ENCODE measurements at places on chromosomes 1 and 21.

- DNase-seq = peak; percentile 74
Measured at GRCh38 chr21:46295996-46296752, 10.0 kb downstream of the YBEY start.

- peak; percentile 47 for DNase-seq
Measured at GRCh38 chr1:26826261-26827105, at the start of gene ZDHHC18. ZDHHC18 (plus strand) TSS chr1:26826688; CDS start chr1:26826805, 117 bp downstream.

GRCh38 chr1:154579374-154579773 lies 11.8 kb downstream of the CHRNB2 start:
- no peak for DNase-seq

DNA sequence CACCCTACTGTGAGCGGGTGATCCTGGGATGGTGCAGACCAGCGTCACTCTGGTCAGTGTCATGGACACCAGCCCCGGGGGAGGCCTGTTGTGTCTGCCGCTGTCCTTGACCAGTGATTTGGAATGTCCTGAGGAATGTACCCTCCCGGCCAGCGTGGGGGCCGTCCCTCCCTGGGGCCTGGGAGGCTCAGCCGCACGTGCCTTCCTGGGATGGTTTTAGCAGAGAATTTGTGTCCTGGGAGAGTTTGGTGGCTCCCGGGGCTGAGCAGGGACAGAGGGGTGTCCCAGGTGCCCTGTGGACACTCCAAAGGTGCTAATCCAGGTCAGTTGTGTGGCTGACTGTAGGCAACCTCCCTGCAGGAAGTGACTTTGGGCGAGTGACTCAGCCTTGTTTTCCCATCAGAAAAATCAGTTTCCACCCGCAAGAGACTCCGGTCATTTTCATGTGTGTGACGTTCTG lies 6.2 kb downstream of the ARHGEF16 start:
- no peak for DNase-seq

DNA sequence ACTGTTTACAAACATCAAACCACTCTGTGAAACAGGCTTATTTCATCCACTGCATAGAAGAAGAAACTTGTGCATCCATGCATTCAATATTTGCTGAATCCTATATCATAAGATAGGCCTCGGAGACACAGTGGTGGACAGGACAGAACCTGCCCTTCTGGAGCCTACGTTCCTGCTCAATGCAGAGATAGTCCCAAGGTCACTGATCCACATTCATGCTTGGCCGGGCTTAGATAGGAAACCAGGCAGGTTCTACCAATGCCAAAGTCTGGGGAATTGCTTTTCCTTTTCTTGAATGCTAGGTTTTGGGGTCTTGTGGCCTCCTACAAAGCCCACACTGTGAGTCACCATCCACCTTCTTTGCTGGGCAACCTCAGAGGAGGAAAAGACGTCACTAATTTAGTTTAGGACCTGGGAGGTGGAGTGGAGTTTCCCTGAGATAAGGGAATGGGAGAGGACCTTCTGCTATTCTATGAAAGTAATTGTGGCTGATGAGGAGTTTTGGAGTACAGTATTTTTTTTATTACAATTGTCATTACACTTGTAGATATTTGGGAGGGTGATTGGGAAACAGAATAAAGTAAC lies 99.7 kb upstream of the CD34 start:
- DNase-seq = no peak

- no peak for DNase-seq
Measured at GRCh38 chr1:237124856-237125462, 83.0 kb downstream of the RYR2 start.

GRCh38 chr1:208211921-208212843 lies 32.0 kb downstream of the PLXNA2 start:
- no peak for DNase-seq

DNA sequence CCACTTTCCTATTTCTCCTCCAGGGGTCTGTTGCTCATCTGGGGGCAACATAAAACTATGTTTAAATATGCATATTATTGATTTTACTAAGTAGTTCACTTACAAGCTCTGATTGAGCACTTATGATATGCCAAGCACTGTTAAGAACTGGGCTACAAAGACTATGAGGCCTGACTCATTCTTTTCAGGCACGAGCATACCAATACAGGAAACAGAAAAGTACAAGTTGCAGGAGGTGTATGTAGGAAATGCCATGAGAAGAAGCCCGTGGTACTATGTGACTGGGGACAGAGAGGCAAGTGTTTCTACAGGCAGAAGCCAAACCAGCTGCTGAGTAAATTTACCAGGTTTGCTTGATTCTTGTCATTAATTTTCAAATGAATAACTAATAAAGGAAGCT lies 120.4 kb upstream of the PTGFR start:
- DNase-seq = no peak

DNA sequence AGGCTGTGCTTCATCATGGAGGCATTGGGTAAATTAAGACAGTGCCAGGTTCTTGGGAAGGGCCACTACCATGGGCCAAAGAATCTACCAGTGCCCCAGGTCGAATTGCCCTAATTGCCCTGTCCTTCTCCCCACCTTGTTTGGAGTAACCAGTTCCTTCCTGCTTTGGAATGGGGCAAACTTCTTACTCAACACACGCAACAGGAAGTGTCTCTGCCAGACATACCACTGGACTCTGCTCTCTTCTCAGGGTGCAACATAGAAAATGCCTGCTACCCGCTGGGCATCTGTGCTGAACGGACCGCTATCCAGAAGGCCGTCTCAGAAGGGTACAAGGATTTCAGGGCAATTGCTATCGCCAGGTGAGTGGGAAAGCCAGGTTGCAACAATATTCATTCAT lies 15.8 kb downstream of the CDA start:
- DNase-seq = no peak

DNA sequence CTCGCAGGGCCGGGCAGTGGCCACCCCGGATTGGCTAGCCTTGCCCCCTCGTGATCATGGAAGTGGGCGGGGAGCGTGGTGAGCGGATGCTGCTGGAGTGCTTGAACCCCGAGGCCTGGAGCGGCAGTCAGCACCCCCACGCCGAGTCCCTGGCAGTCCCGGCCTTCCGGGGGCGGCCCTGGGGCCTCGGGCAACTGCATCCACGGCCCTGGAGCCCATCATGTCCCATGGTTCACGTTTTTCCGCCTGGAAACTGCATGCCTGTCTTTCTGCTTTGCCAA lies 45.6 kb downstream of the CDC7 start:
- DNase-seq = no peak

DNA sequence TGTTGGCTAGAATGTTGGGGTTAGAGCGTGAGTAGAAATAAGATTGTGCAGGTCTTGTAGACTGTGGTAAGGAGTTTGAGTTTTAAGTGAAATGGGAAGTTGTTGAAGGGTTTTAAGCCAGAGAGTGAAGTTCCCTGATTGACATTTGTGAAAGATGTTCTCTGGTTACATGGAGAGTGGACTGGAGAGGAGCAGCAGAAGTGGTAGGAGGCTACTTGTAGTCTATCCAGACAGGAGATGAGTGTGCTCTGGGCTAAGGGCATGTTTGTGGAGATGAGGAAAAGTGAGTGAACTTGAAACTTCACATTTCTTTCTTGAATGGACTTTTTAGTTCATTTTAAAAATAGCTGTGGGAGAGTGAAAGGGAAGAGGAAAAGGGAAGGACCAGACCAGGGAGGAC lies 37.0 kb downstream of the F3 start:
- no peak for DNase-seq

GRCh38 chr1:33358114-33358794 lies 37.4 kb upstream of the A3GALT2 start:
- DNase-seq = no peak

GRCh38 chr1:19710825-19711611 lies 46.3 kb downstream of the HTR6 start:
- DNase-seq = no peak

DNA sequence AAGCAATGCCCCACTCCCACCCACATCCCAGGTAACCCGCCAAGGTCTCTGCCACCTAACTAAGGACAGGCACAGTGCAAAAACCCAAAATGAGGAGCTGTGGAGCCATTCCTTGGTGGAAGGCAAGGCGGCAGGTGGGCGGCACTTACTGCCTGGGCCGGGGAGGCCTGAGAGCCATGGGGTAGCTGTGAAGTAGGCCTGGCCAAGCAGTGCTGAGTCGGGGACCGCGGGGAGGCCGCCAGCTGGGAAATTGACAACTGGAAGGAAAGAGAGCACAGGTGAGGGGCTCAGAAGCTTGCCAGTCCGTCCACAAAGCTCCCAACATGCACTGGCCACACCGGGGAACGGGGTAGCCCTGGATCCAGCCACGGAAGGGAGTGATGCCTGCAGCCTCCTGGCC lies 85.3 kb downstream of the NPHP4 start:
- no peak for DNase-seq

- no peak for DNase-seq
Measured at GRCh38 chr1:55378582-55378981, 163.4 kb upstream of the USP24 start.

- DNase-seq = no peak
Measured at GRCh38 chr1:151970626-151971025, 23.0 kb downstream of the S100A10 start.

DNA sequence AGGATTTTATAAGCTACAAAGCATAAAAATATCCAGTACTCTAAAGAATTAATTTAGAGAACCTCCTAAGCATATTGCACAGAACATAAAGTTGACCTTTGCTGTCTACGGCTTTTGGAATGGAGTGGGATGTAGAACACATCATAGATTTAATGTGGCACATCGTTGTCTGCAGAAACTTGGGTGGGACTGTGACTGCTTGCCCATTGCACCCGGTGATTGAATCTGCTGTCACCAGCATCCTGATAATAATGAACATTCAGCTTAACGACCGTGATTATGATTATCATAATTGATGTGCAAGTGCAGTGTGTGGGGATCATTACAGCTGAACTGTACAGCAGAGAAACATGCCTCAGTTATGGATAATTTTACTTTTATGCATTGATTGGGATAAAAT lies 181.9 kb downstream of the SPATA17 start:
- DNase-seq = no peak

GRCh38 chr1:31723828-31724359 lies 20.1 kb upstream of the COL16A1 start:
- peak; percentile 77 for DNase-seq

- no peak for DNase-seq
Measured at GRCh38 chr21:31374395-31374794, 30.3 kb upstream of the TIAM1 start.

- DNase-seq = no peak
Measured at GRCh38 chr1:96487394-96487793, 234.2 kb upstream of the PTBP2 start.

DNA sequence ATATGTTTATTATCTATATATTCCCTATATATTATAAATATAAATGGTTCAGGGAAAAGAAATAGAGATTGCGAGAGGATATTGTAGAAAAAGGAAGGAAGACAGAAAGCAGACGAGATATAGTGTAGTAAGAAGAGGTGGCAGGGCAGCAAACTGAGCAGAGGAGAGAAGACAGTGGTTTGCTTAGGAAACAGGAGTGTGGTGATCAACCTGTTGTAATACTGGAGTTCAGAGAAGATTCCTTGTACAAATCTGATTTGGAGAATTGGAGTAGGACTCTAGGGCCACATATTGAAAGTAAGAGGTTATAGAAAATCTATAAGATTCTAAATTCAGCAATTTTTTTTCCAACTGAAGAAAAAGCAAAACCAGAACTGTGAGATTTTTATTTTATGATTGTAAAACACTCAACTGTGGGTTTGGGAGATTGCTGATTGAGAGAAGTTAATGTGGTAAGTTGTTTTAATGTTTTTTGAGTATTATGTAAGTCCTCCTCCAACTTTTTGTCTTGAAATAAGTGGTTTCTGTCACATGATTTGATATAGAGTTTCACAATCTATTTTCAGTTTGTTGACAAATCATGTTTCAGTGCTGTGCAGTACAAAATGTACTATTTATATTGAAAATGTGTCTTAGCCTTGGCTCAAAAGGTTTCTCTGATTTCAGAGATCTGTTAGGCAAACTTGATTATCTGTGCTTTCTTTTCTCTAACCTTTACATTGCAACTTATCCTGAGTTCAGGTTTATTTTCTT lies 9.6 kb upstream of the AMY2B start:
- DNase-seq = no peak

DNA sequence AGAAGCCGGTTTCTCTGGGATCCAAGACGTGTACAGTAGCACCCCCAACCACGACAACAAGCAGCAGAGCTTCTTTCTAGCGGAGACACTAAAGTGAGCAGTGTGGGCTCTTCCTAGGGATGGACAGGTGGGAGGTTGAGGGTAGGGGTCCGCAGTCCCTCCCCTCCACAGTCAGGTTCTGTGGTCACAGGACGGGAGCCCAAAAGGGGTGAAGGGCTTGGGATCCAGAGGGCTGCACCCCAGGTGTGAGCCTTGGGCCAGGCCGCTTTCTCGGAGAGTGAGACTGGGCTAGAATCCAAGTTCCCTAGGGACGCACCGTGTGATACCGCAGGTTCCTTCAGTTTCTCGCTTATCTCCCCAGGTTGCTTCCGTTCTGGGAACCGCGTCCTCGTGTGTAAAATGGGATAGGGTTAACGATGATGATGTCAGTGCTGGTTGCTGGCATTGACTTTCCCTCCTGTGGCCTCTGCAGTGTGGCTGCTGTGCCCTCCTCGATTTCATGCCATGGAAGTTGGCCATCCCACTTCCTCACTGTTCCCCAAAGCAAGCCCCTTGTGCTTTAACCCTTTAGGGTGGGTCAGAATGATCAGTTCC lies 17.3 kb upstream of the SELENON start:
- no peak for DNase-seq

GRCh38 chr1:178126741-178127185 lies 32.9 kb downstream of the RASAL2 start:
- DNase-seq = no peak

GRCh38 chr1:55352080-55352810 lies 137.1 kb upstream of the USP24 start:
- DNase-seq = no peak

- no peak for DNase-seq
Measured at GRCh38 chr1:203026666-203027663, 674 bp downstream of the PPFIA4 start.

GRCh38 chr1:34131396-34132160 lies 33.5 kb downstream of the CSMD2 start:
- no peak for DNase-seq

GRCh38 chr1:230047114-230047865 lies 19.7 kb upstream of the GALNT2 start:
- no peak for DNase-seq

- no peak for DNase-seq
Measured at GRCh38 chr1:242872521-242872920, 348.0 kb upstream of the PLD5 start.

- no peak for DNase-seq
Measured at GRCh38 chr1:184425449-184426277, 38.8 kb downstream of the C1orf21 start.

DNA sequence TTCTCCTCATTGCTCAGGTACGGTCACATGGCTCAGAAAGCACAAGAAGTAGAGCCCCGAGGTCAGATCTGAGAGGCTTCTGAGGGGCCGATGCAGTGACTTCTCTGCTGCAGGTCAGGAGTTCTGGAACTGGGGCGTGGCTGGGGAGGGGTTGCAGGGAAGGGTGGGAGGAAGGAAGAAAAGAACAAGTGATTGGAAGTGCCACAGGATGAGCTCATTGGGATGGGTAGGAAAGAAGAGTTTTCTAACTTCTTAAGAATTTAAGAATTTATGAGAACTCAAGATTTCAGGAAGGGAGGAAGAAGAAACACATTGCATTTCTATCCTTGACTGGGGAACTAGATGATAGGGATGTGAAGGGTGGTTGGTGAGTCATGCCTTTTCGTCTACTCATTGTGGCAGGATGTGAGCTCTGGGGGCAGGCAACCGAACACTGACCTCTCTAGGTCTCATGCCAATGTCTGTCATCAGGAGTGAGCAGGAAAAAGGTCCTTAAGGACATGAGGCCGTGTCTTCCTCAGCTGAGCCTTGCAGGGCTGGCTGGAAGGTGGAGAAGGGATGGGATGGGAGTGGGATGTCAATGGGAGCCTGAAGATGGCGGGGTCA lies 497 bp downstream of the FCRLB start:
- no peak for DNase-seq
